ENCODE measurements at places on chromosomes 6 and 20.

DNA sequence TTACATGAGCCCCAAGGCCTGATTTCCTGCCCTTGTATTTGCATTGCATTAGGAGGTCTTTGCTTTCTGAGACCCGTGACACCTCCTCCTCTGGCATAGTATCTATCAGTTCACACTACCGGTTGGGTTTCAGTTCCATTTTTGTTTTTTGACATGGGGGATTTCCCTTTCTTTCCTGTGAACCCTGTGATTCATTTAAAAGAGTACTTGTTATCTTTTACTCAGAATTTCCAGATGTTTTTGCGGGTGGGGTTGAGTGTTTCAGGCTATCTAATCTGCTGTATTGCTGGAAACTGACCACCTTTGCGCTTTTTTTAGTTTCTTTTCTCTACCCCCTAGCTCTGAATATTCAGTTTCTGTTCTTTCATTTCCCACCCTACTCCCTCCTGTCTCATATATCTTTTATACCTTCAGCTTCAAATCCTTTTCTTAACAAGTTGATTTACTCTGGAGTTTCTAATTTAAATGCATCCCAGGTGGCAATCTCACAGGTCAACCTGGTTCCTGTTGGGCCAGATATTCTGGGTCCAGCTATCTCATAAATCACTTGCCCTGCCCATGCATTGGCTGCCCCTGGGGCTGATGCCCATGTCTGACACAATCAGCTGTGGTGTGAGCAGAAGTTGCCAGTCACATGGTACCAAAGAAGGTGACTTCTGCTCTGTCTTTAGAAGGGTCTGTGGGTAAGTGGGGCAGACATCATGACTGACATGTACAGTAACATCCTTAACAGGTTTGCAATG is 14.3 kb upstream of the NCOA3 start:
- DNase-seq: peak; percentile 80

DNA sequence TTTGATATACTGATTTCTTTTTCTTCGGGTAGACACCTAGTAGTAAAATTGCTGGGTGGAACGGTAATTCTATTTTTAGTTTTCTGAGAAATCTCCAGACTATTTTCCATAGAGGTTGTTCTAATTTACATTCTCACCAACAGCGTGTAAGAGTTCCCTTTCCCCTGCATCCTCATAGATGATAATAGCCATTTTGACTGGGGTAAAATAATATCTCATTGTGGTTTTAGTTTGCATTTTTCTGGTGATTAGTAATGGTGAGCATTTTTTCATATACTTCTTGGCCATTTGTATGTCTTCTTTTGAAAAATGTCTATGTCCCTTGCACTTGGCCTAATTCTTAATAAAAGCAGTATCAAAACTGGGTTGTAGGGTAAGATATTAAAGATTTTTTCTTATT is 148.9 kb upstream of the SIM1 start:
- DNase-seq: no peak

DNA sequence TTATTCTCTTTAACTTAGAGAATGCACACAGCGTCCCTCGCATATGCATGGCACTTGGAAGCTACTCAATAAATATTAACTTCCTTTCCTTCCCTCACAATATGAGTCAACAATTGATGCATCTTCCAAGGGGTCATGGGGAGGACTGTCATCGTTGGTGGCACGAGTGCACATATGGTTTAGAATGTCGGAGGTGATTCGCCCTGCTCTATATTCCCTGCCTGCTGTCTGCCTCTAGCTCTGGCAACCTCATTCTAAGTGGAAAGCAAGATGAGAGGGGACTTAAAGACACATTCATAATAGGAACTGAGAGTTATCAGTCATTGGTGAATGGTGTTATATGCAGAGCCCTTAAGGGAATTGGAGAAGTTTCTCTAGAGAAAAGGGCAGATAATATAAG is 44.6 kb downstream of the MAK start:
- DNase-seq: no peak

DNA sequence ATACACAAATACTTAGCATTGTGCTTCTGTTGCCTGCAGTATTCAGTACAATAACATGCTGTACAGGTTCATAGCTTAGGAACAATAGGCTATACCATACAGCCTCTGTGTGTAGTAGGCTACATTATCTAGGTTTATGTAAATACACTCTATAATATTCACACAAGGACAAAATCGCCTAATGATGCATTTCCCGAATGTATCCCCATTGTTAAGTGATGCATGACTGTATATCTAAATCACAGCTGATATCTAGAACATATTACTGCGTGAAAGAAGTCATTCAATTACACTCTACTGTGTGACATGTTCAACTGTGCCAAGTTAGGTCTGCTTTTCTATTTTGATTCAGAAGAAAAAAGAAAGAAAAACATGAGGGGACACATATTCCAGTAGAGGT is 633.5 kb downstream of the RFPL4B start:
- no peak for DNase-seq

DNA sequence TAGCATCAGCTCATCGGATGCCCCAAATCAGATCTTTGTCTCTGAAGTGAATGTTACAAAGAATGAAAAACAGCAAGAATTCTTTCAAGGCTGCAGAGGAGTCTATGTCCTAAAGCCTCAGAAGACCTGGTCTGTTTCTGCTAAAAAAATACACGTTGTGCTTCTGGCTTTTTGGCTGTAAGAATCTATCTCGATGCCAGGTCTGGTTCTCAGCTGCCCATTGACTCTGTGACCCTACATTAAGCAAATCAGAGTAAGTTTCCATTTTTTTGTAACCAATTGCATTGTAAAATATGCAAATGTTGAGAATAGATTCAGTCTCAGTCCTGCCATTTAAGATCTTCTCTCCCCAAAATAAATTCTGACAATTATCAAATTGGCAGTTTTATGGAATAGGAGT is 705.4 kb downstream of the RFPL4B start:
- no peak for DNase-seq

- no peak for DNase-seq
Observed at GRCh38 chr6:131226459-131227157, 91.3 kb downstream of the AKAP7 start.

DNA sequence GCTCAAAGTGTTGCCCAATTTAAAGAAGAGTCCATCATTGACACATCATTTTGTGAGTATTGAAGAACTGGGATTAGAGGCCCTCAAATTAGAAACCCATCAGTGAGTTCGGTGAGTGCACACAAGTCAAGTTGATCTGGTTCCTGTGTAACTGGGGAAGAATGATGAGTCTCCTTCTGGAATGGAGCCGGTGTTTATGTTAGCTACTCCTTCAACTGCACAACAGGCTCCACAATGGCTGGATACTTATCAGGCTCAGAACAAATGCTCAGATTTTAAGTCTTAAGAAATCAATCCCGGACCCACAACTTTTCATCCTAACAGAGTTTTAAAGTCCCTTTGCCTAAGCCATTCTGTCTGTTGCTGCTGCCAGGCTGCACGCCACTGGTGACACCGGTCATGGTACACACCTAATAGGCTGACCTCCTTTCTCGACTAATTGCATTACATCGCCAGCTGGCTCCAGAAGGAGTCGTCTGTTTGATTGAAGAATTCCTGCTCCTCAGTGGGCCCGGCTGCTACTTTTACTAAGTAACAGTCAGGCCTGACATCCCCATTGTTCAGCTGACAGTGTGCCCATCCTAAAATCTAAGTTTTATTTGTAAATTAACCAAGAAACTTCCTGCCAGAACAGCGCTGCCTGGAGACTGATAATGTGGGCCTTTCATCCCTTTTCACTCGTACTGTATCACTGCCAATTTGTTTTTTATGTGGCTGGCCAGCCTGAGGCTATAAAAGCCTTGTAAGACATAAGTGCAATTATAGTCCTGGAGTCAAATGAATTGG is 130.4 kb downstream of the INSM1 start:
- DNase-seq: no peak

DNA sequence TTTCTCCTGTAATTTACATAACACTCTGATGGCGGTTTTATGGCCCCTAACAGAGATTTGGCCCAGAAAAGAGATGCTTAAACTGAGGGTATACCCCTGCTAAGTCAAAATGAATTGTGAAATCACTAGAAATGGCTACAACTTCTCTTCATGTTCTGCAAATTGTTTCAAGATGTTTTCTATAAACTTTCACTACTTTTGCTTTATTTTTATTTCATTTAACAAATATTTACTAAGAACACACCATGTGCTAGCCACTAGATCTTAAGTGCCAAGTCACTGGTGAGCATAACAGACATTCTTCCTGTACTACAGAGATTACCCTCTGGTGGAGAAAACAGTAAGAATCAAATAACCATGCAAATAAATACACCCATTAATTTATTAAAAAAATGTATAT is 87.6 kb downstream of the KCNQ5 start:
- DNase-seq: no peak

- no peak for DNase-seq
Observed at GRCh38 chr20:58642441-58642840, 8.6 kb upstream of the STX16 start.

GRCh38 chr6:74507649-74508048 is 698.2 kb downstream of the COL12A1 start:
- no peak for DNase-seq

DNA sequence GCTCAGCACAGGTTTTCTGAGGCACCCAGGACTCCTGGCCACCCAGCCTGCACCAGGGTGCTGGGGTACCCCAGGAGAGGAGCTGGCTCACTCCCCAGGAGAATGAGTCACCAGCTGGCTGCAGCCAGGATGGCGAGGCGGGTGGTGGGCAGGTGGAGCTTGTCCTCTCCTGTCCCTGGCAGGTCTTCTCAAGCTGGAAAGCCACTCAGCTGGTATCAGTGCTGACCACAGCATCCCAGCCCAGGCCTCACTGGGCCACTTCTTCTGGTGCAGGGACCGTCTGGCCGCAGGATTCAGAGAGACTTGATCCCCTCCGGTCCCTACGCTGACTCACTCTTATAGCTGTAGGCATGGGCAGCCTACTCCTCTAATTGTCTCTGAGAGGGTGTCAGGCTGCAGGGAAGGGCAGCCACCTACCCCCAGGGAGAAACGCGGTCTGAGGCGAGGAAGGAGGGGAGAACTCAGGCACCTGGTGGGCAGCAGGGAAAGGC is 22.2 kb downstream of the TFEB start:
- DNase-seq: no peak

GRCh38 chr6:87397656-87398055 is 10.1 kb upstream of the CFAP206 start:
- DNase-seq: no peak

GRCh38 chr6:53792973-53793317 is 1.9 kb upstream of the LRRC1 start:
- DNase-seq: no peak

- DNase-seq: no peak
Observed at GRCh38 chr6:134235937-134236751, 81.8 kb downstream of the SGK1 start.

GRCh38 chr6:104017410-104018381 is 842.0 kb downstream of the HACE1 start:
- DNase-seq: no peak

DNA sequence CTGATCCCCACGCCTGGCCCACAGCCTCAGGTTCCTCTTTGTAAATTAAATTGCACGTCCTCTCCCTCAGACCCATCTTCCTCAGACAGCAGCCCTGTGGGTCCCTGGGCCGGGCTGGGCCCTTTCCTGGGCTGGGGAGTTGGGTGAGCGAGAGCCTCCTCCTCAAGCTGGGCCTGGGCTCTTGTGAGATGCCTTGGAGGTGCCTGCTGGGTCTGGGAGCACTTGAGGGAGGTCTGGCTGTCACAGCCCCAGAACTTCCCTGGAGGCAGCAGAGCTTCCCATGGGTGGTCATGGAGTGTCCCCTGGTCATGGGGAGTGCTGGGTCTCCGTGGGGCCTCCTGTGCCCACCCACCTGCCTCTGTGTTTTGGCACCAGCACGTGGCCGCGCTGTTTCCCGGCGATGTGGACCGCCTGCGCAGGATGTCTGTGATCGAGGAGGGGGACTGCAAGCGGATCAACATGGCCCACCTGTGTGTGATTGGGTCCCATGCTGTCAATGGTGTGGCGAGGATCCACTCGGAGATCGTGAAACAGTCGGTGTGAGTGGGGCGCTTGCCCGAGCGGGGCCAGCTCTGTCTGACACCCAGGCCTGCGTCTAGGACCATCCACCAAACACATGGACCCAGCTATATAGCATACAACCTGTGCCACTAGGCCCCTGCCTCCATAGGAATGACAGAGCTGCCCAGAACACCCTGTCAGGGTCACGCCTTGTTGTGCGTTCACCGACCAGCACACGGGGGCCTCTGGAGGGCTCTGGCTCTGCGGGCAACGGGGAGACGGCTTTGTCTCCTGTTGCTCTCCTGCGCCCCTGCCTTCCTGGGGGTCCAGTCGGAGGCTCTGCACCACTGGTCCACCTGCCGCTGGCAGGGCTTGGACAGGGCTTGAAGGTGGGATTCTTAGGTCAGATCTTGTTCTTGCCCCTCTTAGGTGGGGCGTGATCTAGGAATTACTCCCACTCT is 33.0 kb downstream of the PYGB start:
- no peak for DNase-seq

- no peak for DNase-seq
Observed at GRCh38 chr20:4235512-4236043, 220.2 kb upstream of the RNF24 start.

- no peak for DNase-seq
Observed at GRCh38 chr6:259901-260508, 32.3 kb upstream of the DUSP22 start.

DNA sequence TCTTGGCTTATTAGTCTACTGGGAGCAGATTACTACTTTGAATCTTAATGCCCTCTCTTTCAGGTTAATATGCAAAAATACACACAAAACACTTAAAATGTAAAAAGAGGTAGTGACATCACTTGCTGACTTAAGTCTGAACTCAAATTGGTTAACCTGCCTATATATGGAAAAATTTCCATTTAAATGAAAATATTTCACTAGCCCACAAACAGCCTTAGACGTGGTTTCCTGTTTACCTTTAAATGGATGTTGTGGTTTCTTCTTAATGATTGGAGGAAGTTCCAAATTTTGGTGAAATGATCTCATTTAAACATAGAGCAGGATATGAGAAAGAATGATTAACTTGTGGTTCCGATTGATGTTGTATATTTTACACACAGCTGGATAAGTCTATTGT is 553.7 kb downstream of the CD109 start:
- no peak for DNase-seq

- DNase-seq: no peak
Observed at GRCh38 chr6:147447835-147448611, 60.5 kb upstream of the SAMD5 start.

GRCh38 chr6:52394251-52394666 is 25.9 kb upstream of the EFHC1 start:
- peak; percentile 36 for DNase-seq

- no peak for DNase-seq
Observed at GRCh38 chr20:45363611-45364492, 896 bp downstream of the SYS1 start.

DNA sequence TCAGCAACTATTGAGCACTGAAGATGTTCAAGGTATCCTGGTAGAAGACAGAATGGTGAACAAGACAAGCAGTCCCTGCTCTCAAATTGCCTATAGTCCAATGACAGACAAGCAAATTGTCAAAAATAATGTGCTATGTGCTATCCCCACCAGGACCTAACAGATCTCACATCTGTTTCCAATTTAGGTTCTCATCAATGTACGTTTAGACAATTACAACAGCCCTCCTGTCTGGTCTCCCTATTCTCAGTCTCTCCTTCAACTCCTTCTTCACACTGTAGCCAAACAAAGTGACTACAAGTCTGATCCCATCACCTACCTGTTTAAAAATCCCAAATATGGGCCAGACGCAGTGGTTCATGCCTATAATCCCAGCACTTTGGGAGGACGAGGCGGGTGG is 7.5 kb downstream of the TAPBP start:
- DNase-seq: no peak

All from activated CD4-positive, alpha-beta T cell treated with anti-CD3 and anti-CD28 coated beads, Interleukin-2, amount 10 ng/mL, durations not matched to agents 7 days and 5 days (primary cell).